ENCODE measurements at places on chromosomes 5 and 9.

GRCh38 chr5:83513081-83513480 lies 41.5 kb downstream of the VCAN start:
- no peak for DNase-seq

- DNase-seq, result no peak
These were observed 84.1 kb downstream of the SLIT3 start for GRCh38 chr5:169216866-169217265.

DNA sequence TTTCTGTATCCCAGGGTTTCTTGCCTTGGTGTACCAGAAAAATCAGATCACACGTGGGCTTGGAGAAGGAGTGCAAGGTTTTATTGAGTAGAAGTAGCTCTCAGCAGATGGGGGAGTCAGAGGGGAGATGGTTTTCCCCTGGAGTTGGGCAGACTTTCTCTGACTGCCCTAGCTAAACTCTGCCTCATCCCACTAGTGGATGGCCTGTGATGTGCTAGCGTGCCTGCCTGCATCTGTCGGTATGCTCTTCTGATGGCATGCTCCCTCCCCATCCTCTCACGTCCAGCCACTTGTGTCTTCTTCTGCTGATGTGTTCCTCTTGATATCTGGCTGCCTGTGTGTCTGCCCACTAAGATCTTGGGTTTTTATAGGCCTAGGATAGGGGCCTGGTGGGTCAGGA lies 616.1 kb upstream of the RGMB start:
- DNase-seq, result no peak

DNA sequence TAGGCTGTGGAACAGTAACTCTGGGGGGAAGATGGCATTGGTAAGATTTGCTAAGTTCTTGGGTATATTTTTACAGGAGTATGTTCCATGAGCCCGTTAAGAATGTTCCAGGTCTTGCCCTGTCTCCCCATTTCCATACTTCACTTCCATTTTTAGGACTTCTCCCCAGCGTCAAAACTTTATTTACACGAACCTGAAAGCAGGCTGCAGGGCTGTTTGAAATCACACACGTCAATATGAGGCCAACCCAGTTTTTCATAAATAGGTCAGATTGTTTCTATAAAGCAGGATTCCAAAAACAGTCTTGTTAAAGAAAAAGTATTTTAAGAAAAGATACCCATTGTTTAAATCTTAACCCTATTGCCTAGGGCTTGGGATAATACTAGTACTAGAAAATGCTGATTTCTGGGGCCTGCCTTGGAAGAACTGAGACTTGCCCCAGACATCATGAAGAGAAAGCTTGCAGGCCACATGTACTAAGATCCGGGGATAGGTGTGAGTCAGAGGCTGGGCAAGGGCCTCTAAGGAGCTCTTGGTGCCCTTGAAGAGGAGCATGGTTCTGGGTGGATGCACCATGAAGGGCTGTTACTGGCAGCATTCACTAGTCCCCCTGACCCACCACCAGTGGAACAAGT lies 24.2 kb downstream of the TRIO start:
- no peak for DNase-seq

DNA sequence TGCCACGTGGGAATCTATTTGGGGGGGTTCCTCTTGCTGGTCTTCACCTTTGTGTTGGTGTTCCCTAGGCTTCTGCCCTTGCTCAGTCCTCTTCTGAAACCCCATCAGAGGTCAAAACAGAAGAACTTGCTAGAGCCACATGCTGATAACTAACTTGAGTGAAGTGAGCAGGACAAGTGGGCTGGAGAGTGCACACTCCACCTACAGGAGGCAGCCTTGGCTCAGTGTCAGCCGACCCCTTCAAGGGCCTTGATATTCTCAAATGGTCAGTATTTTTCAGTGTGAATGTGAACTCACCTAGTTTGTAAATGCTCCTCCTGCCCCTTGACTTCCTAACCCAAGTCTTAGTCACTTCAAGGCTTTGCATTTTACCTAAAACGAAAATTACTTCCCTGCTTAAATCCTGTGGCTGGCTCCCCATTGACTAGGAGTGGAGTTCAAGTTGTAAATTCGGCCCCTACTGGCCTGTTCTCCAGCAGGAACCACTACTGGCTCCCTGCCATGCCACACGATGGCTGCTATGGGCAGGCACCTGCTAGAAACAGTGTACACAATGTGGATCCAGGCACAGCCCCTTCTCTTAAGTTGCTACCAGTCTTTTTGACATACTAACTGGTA lies 3.6 kb upstream of the SLC1A3 start:
- DNase-seq, result no peak

- no peak for DNase-seq
These were observed 10.0 kb upstream of the PLIN2 start for GRCh38 chr9:19137282-19137681.

GRCh38 chr9:131997779-131998178 lies 81.9 kb downstream of the MED27 start:
- no peak for DNase-seq

- no peak for DNase-seq
These were observed 23.6 kb upstream of the FIBCD1 start for GRCh38 chr9:130962418-130963316.

DNA sequence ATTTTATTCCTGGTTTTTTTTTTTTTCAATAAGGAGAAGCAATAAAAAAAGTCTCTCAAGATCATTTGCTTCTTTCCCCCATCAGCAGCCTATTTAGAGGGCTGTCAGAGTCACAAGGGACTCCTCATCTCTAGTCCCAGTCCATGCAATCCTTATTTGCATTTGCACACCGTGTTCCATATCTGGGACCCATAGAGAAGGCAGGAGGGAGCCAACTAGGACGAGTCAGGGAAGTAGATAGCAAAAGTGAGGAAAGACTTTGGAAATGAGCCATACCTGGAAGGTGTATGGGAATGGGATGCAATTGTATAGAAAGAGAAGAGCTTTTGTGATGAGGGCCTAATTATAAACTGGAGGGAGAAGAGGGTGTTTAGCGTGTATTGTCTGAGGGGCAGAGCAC lies 160.0 kb downstream of the PIK3R1 start:
- DNase-seq, result no peak

- DNase-seq, result no peak
These were observed 112.5 kb downstream of the PPP2R2B start for GRCh38 chr5:146766013-146766412.

DNA sequence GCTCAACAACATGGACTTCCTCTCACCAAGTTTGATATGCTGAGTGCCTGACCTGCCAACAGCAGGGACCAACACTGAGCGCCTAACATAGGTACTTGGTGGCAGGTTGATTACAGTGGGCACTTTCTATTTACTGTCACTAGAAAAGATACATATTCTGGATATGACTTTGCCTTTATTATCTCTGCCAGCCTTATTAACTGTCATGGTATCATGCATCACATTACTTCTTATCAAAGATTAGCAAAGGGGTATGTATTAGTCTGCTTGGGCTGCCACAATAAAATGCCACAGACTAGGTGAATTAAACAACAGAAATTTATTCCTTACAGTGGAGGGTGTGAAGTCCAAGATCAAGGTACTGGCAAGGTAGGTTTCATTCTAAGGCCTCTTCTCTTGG lies 14.3 kb upstream of the C1QTNF2 start:
- no peak for DNase-seq

DNA sequence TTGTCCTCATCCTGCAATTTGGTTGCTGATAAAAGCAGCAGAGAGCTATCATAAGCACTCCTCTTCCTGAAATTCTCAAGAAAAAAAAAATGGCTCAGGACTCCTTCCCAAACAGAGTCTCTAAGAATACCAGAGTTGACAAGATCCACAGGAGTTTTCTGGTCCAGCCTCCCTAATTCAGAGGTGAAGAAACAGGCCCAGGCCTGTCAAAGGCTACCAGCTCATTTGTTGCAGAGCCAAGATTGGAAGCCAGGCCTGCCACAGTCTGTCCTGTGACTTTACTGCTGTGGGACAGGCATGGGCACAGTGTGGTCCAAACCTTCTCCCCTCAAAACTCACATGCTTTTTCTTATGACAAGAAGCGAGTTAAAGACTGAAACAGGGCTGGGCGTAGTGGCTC lies 41.5 kb downstream of the NIPSNAP3B start:
- DNase-seq, result no peak

- no peak for DNase-seq
These were observed 39.0 kb upstream of the OSMR start for GRCh38 chr5:38806775-38807258.

- DNase-seq, result no peak
These were observed 80.0 kb upstream of the OTULINL start for GRCh38 chr5:14501353-14502293.

DNA sequence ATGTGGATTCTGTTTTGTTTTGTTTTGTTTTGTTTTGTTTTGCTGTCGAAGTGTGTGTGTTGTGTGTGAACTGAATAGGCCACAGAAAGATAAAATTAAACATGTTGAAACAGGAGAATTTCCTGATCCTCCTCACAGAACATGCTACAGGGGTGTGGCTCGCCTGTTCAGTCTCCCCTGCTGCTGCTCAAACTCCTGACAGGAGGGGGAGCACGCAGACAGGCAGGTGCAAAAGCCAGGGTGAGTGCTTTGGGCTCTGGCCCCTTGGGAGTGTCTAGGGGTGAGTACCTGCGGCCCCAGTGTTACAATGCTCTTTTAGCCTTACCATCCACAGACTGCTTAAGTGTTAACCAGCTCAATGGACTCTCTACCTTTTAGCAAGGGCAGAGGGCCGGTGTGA lies 473.5 kb downstream of the MAT2B start:
- DNase-seq, result no peak

DNA sequence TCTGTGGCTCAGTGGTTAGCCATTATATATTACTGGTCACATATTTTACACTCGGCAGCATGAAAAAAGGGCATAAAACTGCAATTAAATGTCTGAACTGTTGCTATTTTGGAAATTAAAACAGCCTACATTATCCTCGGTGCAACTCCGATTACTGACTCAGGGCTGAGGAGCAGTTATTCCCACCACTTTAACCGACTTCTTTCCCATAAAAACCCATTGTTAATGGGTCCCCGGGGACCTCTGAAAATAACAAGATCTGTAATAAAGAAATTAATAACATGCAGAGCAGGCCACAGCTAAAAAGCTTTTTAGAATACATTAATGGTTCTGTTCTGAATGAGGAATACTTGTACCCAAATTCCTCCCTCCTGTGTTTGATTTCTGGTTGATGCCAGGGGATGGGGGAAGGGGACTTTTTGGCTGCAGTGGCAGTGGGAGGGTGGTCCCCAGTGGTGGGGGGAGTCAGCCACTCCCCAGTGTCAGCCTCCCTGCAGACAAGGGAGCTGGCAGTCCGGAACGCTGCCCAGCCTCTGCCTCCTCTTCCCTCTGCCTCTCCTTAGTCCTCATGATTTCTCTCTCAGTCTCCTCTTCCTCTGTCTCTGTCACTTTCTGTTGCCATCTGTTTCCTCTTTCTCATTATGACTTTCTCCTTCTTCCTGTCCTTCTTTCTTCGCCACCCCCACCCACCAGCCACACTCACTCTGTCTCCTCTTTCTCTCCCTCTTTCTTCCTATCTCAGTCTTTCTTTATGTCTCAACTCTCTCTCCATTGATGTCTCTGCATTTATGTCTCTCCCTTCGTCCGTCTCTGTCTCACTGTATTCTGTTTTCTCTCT lies 59.0 kb upstream of the ZBTB43 start:
- no peak for DNase-seq

- DNase-seq, result no peak
These were observed 609.8 kb upstream of the GRAMD2B start for GRCh38 chr5:125813221-125813974.

GRCh38 chr5:123091298-123092222 lies 2.5 kb downstream of the PRDM6 start:
- no peak for DNase-seq

DNA sequence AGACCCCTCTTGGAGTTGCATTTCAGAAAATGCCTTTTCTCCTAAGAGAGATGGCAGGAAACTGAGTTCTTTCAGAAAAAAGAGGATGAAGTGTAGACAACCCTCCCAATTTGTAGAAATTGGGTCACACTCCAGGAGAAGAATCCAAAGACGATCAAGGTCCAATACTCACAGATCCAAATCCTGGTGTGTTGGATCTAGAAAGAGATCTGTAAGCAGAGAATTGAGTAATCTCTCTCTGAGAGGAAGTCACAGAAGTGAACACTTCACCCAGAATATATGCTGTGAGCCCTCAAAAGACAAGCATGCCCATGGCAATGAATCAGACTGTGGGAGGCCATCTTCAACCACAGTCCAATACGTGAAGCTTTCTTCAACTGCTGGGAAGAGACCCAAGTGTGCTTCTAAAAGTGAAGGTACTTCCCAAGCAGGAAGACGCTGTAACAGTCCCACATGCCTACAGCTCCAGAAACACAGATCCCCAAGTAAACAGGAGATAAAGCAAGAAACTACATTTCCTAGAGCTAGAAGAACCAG lies 182.7 kb downstream of the SMC2 start:
- no peak for DNase-seq

DNA sequence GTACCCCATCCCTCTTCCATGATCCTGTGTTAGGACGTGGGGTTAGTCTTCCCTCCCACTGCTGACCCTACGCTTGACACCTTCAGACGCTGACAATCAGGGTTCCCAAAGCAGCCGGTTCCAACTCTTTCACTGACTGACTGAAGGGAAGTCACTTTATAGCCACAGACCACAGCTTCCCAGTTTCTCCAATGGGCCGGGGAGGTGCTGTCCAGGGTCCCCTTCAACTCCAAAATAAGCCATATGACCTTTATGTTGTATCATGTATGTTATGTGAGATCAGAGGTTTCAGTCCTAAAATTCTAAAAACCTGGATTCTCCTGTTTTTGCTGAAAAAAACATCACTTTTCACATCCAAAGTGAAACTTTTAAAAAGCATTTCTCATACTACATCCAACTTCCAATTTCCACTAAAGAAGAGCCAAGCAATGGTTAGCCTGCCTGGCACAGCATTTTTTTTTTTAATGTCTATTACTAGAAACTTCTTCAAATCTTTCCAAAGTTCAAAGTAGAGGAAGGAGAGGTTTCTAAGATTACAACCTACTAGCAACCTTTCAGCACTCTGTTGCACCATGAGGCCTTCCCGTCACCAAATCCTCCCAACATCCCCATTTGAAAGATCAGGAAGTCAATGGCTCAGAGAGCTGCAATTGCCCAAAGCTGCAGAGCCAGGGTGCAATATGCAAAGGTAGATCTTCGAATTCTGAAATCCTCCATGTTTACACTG lies 5.2 kb downstream of the EPB41L4B start:
- DNase-seq, result no peak

DNA sequence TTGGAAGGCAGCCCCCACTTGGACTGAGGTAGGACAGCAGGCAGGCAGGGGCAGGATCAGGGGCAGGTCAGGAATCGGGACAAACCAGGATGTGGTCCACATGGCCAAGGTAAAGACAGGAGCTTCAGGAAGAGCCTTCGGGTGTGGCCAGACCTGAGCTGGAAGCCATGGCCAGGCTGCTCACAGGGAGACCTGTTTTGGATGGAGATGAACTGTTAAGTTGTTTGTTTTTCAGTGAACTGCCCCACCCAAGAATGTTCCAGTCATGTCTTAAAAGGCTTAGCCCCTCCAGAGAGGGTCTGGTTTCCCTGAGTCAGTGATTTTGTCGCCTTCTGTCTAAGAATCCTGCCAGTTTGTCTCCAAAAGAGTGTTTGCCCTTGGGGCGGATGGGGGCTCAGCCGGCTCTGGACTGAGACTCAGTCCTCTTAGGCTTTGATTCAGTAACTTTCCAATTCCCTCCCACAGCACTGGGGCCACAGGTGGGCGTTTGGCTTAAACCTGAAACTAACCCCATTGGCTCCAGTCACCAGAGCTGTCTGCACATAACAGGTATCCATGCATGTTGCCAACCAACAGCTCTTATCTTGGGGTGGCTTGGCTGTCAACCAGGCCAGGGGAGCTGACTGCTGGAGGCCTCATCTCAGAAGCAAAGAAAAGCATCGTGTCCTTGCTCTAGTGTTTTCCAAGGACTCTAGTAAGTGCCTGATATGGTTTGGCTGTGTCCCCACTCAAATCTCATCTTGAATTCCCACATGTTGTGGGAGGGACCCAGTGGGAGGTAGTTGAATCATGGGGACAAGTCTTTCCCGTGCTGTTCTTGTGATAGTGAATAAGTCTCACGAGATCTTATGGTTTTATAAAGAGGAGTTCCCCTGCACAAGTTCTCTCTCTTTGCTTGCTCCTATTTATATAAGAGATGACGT lies 11.3 kb upstream of the ANKH start:
- DNase-seq, result no peak

Measured in activated T-cell treated with anti-CD3 and anti-CD28 coated beads, Interleukin-2, amount 50 U/mL, for 1 hour (primary cell).